ENCODE measurements at places on chromosomes 7 and 10.

DNA sequence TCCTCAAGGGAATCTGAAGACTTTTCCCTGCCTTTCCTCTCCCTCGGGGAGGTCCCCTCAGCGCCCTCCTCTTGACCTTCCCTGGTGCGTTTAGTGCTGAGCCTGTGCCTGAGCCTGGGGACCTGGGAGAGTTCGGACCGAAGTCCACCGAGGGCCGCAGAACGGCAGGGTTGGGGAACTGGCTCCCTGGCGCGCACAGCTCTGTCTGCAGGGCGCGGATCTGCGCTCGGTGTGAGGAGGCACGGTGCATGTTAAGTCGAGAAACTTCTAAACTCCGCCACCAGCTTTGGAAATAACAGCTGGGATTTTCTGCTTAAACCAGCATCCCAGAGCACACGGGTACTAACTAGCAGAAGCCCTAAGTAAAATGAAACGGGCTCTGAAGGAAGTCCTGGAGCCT is 44.2 kb upstream of the SLC29A4 start:
- no peak for DNase-seq

- no peak for DNase-seq
These were observed 2.5 kb downstream of the NUDT5 start for GRCh38 chr10:12193193-12193592.

DNA sequence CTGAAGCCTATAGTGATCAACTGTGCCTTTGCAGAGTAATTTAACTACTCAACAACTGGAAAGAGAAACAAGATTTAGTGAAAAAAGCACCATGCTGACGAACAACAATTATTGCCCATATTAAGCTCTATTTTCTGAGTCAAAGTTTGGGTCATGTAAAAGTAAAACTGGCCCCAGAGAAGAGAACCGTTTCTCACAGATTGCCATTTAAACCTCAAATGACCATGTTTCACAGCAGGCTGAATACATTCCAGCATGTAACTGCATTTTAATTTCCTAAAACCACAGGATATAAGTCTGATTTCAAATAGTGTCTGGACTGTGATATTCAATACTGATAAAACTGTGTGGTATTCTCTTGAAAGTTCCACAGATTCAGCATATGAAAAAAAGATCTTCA is 140.7 kb downstream of the ATE1 start:
- no peak for DNase-seq

- no peak for DNase-seq
These were observed 286.1 kb upstream of the BMPER start for GRCh38 chr7:33619264-33619663.

GRCh38 chr7:15625466-15625865 is 61.0 kb downstream of the MEOX2 start:
- no peak for DNase-seq

GRCh38 chr7:150507947-150508602 is 6.6 kb upstream of the GIMAP7 start:
- DNase-seq: no peak

GRCh38 chr10:118239236-118239630 is 102.9 kb downstream of the FAM204A start:
- DNase-seq: no peak

- DNase-seq: no peak
These were observed 343.7 kb downstream of the RPS24 start for GRCh38 chr10:78377356-78377755.

- DNase-seq: no peak
These were observed 82.8 kb downstream of the MAPK8 start for GRCh38 chr10:48389272-48389671.

- DNase-seq: no peak
These were observed 88.4 kb downstream of the FAS start for GRCh38 chr10:89078724-89079672.

GRCh38 chr7:41501006-41501405 is 201.9 kb downstream of the INHBA start:
- DNase-seq: no peak

- peak; percentile 0 for DNase-seq
These were observed 67.4 kb downstream of the HHEX start for GRCh38 chr10:92757066-92757710.

DNA sequence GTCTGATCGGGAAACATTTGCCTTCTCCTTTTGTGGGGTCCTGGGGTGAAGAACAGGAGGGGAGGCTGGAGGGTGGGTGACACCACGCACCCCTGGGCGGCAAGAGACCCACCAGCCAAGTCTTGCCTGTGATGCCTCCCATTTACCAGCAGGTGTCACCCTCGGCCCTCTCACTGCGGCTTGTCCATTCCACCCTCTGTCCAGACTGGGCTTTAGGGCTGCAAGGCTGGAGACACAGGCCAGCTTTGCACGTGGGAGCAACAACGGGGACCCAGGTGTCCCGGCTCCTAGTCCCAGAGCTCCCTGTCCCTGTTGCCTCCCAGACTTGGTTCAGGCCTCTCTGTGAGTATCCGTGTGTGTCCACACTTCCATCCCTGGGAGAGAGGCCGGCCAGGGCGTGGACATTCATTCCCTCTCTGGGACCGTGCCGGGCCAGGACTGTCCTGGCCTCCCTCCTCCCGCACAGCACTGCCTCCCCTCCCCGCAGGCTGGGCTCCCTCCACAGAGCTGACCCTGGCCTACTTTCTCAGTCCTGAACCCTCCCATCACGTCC is 36.2 kb upstream of the GTF2IRD1 start:
- peak; percentile 33 for DNase-seq

DNA sequence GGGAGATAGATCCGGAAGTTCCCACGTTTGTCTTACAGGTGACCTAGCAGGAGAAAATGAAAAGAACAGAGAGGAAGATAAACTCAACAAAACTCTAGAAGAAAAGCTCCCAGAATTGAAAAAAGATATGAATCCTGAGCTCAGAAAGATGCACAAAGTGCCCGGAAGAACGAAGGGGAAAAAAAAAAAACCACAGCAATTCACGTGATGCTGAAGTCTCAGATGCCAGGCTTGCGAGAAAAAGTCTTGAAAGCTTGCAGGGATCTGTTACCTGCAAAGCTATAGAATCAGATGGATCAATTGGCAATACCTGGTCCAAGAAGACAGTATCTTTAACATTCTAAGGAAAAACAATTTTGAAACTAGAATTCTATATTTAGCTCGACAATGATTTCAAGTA is 33.5 kb downstream of the CARD11 start:
- no peak for DNase-seq

- peak; percentile 79 for DNase-seq
These were observed 656 bp upstream of the CNNM2 start for GRCh38 chr10:102917314-102917961.

- DNase-seq: no peak
These were observed 132.6 kb downstream of the DNAJB6 start for GRCh38 chr7:157469181-157470016.

DNA sequence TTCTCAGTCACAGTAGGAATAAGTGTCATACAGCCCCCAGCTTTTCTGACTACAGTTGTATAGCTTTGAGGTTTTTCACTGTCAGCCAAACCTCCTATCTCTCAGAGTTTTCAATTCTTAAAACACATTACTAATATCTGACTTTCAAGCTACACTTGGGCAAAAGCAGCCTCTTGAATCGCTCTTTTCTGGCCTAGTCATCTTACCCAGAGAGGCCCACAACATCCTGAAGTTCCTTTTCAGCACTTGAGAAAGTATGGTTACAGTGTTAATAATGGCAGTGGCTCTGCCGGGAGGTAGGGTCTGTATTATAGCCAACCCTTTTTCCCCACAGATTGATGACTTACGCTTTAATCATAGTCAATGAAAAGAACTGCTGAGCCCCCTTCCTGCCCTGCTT is 181.0 kb downstream of the LRRC4 start:
- DNase-seq: no peak

DNA sequence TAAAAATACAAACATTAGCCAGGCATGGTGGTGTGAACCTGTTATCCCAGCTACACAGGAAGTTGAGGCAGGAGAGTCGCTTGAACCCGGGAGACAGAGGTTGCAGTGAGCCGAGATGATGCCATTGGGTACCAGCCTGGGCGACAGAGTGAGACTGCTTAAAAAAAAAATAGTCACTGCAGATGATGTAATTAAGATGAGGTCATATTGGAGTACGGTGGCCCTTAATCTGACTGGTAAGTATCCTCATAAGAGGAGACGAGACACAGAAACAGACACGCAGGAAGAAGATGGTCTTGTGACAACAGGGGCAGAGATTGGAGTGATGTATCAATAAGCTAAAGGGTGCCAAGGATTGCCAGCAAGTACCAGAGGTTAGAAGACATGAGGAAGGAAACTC is 156.0 kb downstream of the FAM107B start:
- DNase-seq: no peak

DNA sequence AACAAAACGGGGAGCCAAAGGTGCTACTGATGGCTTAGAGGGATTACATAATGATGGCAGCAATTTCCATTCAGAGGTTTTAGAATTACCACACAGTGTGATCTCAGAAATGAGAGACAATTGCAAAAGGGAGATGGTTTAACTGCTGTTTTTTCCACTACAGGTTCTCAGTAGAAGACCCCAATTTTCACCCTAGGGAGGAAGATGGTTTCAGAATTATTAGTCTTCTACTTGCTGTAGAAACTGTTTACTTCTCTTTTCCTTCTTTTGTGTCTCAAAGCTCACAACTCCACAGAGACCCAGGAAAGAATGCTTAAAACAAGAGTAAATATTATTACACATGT is 226.5 kb downstream of the INHBA start:
- DNase-seq: no peak

DNA sequence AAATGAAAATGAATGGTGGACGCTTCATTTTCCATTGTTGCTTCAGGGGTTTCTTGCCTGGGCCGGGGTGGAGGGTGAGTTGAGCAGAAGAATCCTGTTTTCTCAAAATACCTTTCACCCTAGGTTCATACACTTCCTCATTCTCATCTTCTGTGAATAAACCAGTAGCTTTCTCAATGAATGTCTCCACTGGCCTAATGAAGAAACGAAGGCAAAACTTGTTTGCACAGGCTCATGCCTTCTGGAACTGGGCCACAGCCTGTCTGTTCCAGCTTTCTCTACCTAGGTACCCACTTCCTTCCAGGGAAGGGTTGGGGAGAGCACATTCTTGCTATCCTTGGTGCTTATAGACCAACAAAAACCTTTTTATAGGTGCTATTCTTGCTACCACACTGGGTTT is 21.3 kb downstream of the STMP1 start:
- DNase-seq: no peak

DNA sequence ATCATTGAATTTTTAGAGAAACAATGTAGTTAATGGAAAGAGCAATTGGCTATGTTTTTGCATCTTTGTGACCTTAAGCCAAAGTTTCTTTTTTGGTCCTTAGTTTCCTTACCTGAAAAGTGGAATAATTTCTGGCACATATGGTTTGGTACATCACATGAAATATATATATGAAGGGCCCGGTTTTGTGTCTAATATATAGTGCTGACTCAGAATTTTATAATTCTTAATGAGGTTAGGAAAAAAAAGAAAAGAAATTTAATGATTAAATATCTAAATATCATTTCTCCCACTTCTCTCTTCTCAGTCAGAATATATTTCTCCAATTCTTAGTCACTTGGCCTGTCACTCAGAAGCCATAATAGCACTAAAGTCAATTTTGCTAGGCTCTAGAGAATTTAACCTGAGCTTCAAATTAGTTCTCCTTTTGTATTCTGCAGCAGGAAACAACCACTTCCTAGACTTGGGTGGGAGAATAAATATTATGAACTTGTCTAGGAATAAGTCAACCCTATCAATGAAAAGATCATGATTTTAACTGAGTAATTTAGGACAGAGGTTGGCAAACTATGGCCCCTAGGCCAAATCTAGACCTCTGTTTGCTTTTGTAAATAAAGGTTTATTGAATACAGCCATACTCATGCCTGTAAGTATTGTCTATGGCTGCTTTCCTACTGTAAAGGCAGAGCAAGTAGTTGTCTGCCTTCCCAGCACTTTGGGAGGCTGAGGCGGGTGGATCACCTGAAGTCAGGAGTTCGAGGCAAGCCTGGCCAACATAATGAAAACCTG is 34.6 kb downstream of the PPP1R9A start:
- DNase-seq: no peak

GRCh38 chr7:924541-925231 is 29.8 kb downstream of the ADAP1 start:
- no peak for DNase-seq

- DNase-seq: no peak
These were observed 69.4 kb upstream of the MTPN start for GRCh38 chr7:136046548-136046947.

DNA sequence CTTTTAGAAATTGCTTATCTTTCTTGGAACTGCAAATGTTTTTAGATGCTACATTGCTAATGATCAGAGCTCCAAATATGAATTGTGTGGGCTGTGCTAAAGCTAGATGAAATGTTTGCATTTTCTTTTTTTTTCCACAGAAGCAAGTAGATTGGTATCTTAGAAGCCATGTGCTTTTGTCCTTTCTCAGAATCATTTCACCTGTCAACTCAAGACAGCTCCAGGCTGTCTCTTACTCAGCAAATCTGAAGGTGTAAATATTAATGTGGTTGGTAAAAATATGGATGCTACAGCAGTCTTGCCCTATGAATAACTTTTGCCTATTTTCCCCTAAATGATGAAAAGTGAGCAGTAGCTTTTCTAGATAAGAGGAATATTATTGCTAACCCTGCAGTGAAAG is 41.2 kb downstream of the AP3M1 start:
- DNase-seq: no peak

DNA sequence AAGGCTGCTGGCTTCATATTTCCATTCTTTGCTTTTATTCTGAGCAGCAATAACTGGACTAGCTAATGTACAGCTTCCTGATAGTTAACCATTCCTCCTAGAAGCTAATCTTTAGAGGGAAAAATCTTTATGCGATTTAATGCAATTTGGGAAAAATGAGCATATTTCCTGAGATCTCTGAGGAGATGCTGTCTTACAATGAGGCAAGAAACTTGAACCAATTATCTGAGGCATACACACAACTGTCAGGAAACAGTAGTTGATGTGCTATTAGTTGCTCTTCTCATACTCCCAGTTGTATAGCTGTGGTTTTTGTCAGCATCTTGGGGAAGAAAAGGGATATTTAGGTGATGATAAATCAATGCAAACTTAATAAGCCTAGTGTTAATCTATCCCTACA is 265.9 kb downstream of the NEBL start:
- no peak for DNase-seq

DNA sequence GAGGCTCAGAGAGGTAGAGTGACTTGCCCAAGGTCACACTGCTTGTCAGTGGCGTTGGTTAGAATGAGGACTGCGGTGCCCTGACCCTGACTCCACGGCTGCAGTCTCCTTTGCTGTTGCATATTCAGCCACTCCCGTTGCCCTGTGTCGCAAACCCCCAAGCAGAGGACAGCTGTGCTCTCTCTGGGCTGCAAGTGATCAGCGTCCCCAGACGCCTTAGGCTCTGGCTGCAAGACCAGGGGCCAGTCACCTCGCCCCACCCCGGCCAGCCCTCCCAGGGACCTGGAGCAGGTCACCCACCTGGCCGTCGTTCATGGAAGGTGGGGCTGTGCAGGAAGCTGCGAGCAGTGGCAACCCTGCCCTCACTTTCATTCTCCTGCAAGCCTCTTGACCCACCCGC is 51.7 kb upstream of the NANOS1 start:
- DNase-seq: no peak

DNA sequence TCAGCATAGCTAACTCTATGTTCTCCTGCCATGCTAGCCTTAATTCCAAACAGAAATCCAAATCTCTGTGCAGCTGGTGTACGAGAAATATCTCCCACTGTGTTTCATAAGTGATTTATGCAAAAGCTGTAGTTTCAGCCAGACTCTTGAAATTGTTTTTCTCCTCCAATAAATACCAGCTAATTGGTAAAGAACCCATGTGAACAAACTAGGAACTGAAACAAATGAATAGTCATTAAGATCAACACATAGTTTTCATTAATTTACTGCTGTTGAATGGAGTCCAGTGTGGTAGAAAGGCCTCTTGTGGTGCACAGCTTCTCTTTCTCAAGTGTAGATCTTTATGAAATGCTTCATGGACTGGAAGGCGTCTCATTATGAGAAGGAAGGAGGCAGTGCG is 18.4 kb downstream of the PPP1R17 start:
- no peak for DNase-seq
